ENCODE measurements at places on chromosomes 6 and 20. TPM values are rescaled to one million over a fixed set of nuclear protein-coding genes. Genes with fewer than 3 reads are reported as not detected.

Gene WDR27
- 89.0 TPM for total RNA-seq

Gene TSHZ2
- total RNA-seq, result 3.9 TPM

Gene SLC32A1
- 0.04 TPM for total RNA-seq

Gene LYRM4
- 38.0 TPM for total RNA-seq
